ENCODE measurements at places on chromosomes 1 and 21. TPM values are rescaled to one million over a fixed set of nuclear protein-coding genes. Genes with fewer than 3 reads are reported as not detected.

- no peak for DNase-seq
Measured at GRCh38 chr1:171973421-171973820, 132.1 kb downstream of the DNM3 start.

The GJA9 gene
- not detected for total RNA-seq

The GPR25 gene
- not detected for total RNA-seq

DNA sequence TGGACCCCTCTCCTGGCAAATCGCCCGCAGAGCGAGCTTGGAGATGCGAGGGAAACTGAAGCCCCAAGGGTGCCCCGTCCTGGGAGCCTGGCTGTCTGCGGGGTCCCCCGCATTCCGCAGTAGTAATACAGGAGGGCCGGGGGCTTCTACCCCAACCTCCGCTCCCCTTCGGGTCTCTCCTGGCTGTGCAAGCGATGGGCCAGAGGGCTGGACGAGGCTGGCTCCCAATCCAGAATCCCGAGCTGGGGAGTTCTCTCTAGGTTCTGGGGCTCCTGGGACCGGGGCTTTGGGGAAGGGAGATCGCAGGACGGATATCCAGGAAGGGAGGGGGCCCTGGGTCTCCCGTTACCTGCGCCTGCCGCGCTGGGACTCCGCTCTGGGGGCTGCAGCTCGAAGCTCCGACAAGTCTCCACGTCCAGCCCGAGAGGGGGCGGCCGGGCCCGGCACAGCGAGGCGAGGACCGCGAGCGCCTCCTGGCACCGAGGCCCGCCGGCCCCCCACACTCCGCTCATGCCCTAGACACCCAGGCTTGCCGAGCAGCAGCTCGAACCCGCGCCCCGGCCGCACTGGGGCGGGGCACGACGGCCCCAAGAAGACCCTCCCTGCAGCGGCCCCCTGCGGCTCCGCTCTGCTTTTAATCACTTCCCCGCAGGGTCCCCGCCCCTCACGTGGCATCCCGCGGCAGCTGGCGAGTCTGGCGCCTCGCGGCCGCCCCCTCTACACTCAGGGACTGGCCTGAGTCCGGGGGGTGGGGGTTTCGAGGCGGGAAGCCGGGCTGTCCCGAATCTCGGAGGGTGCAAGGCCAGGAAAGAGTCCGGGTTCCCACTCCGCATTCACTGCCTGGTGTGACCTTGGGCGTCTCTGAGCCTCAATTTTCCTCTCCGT is at the start of gene SYT6:
TSS of gene SYT6 (minus strand) at position 609 of the 885 bp plus-strand sequence. CDS start at position 512, 97 bp downstream.
- no peak for DNase-seq

- no peak for DNase-seq
Measured at GRCh38 chr1:107926436-107927080, 38.4 kb downstream of the VAV3 start.

DNA sequence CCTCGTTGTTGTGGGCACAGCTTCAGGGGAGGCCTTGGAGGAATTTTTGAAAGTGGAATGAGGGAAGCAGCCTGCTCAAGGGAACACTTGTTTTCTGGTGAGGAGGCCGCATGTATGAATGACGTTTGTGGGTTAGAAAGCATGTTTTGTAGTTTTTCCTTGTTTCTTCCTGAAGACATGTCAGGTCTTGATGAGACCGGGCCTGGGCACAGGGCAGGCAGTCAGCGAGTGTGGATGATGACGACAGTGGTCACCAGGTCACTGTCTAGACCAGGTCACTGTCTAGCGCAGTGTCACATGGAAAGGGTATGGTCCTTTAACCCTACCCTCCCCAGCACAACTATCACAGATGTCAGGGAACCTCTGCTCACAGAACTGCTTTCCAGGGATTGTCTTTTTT is 7.3 kb downstream of the PSEN2 start:
- no peak for DNase-seq

The NPHS2 gene
- total RNA-seq: not detected
